ENCODE measurements at places on chromosomes 11 and 22.

DNA sequence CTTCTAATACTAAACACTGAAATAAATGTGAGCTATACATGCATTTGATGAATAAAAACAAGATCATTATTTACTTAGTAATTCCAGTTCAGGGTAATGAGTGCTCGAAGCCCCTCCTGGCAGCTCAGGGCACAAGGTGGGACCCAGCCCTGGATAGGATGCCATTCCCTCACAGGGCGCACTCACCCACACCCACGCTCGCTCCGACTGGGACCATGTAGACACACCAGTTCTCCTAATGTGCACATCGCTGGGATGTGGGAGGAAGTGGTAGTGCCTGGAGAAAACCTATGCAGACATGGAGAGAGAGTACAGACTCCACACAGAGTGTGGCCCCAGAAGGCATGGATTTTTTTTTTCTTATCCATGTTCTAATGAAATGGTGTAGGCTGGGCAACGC lies 44.5 kb upstream of the RASSF10 start:
- DNase-seq: no peak
- H3K27me3 ChIP-seq: peaks cover 4% of the 10 kb centered on the region
- no peak overlapping the region for H3K4me3 ChIP-seq
- no peaks in the 10 kb centered on the region for H3K4me1 ChIP-seq
- H3K36me3 ChIP-seq: no peaks in the 10 kb centered on the region

GRCh38 chr11:68843703-68844312 lies 2.1 kb upstream of the CPT1A start:
- H3K27ac ChIP-seq: peak overlapping the region; percentile 97
- peak; percentile 69 for DNase-seq
- H3K36me3 ChIP-seq: no peaks in the 10 kb centered on the region
- H3K27me3 ChIP-seq: peaks cover 5% of the 10 kb centered on the region
- peak overlapping the region; percentile 87 for H3K4me3 ChIP-seq
- peaks cover 39% of the 10 kb centered on the region for H3K4me1 ChIP-seq

DNA sequence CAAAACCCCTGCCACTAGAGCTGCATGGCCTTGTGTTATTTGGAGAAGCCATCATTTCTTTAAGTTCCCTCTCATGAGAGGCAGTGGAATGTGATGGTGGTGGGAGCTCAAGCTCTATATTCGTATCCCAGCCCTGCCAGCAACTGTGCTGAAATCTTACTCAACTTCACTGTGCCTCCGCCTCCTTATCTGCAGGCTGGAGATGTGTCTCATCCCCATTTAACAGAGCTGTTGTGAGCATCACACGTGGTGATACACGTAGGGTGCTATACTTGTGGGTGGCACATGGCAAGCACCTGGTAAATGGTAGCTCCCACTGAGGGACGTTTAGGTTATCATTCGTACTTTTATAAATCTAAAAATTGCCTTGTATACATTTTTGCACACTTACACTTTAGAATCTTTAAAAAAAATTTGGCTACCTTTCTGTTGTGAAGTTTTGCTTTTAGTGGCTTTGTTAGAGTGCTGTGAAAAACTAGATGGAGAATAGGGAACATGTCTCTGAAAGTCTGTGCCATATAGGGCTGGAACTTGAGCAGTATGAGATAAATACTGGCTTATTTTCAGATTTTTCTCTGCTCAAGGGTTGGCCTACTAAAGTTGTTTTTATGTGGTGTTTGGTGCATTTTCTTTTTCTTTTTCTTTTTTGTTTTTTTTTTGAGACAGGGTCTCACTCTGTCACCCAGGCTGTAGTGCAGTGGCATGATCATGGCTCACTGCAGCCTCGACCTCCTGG lies 23.2 kb downstream of the TNRC6B start:
- H3K4me3 ChIP-seq: no peak overlapping the region
- H3K27me3 ChIP-seq: no peaks in the 10 kb centered on the region
- H3K4me1 ChIP-seq: peaks cover 68% of the 10 kb centered on the region
- H3K36me3 ChIP-seq: peaks cover 20% of the 10 kb centered on the region
- H3K27ac ChIP-seq: peak overlapping the region; percentile 66
- no peak for DNase-seq

- DNase-seq: peak; percentile 51
- H3K4me1 ChIP-seq: no peaks in the 10 kb centered on the region
- no peak overlapping the region for H3K4me3 ChIP-seq
These were observed 52.2 kb downstream of the C22orf42 start for GRCh38 chr22:32106930-32107329.

GRCh38 chr11:86192519-86193257 lies 51.9 kb upstream of the EED start:
- H3K4me3 ChIP-seq: peak overlapping the region; percentile 70
- DNase-seq: no peak
- H3K36me3 ChIP-seq: peaks cover 5% of the 10 kb centered on the region

DNA sequence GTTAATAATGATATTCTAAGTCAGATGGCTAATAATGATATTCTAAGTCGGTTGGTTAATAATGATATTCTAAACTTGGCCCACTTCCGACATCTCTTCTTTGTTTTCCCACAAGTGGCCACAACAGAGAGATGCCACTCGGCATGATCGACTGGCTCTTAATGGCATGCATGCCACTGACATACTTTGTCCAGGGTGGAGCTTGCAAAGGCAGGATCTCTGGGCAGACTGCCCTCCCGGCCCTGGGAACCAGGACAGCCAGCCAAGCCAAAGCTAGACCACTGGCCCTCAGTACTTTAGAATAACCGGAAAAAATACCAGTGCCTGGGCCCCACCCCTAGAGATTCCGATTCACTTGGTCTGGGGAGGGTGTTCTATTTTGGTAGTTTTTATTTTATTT lies 78.1 kb downstream of the KIAA1671 start:
- H3K4me1 ChIP-seq: peaks cover 22% of the 10 kb centered on the region
- H3K27ac ChIP-seq: no peak overlapping the region
- no peak overlapping the region for H3K4me3 ChIP-seq
- no peaks in the 10 kb centered on the region for H3K27me3 ChIP-seq
- DNase-seq: no peak

- no peak overlapping the region for H3K27ac ChIP-seq
- no peak overlapping the region for H3K4me3 ChIP-seq
These were observed 64.1 kb downstream of the C11orf87 start for GRCh38 chr11:109486129-109486528.

DNA sequence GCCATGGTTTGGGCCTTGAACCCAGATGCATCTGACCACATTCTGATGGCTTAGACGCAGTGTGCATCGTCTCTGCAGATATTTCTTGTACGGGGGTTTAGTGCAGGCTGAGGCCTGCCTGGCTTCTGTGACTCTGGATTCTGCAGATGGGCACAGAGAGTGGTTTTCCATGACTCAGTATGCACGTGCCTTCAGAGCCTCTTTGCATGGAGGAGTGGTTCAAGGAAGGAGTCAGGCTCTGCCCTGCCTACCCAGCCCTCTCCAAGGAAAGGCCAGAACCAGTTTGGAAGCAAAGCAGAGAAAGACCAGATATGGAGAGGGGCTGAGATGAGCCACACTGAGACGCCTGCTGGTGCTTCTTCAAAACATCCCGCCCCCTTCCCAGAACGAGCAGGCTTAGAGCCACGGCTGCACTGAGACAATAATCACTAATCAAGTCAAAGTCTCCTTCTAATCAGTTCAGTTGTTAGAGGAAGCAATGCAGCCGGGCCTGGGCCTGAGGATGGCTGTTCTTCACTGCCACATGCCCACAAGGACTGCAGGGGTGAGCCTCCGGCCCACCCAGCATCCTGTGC lies 308.9 kb downstream of the NXPE2 start:
- DNase-seq: no peak
- no peaks in the 10 kb centered on the region for H3K4me1 ChIP-seq
- no peaks in the 10 kb centered on the region for H3K36me3 ChIP-seq
- H3K27me3 ChIP-seq: no peaks in the 10 kb centered on the region
- no peak overlapping the region for H3K4me3 ChIP-seq
- no peak overlapping the region for H3K27ac ChIP-seq

- H3K4me3 ChIP-seq: no peak overlapping the region
- H3K36me3 ChIP-seq: peaks cover 24% of the 10 kb centered on the region
- H3K27me3 ChIP-seq: no peaks in the 10 kb centered on the region
- DNase-seq: no peak
- no peak overlapping the region for H3K27ac ChIP-seq
These were observed 3.9 kb downstream of the ENDOD1 start for GRCh38 chr11:95093548-95093947.

DNA sequence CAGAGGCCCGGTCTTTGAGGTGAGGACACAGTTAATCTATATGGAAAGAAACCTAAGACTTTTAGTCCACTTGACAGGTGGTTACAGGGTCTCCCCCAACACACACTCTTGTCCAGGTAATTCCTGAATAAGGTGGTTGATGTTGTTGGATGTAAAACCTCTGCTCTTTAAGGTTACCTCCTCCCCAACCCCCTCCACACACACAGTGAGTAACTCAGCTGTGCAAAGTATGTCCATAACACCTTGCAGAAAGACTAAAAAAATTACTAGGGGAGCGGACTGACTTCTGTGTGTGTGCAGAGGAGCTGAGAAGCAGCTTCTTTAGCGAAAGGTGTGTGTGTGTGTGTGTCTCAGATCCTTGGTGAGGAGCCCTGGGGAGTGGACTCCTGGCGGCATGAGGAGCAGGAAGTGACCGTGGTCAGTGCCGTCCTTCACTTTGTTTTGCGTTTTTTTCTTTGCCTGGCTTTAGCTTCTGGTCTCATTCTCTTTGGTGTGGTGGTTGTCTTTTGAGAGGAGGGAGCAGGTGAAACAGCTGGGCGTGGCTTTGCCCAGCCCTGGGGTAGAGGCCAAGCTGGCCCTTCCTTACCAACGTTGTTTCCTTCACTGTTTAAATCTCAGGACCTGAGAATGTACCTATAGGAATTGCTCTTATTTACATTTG lies 1.7 kb downstream of the ZBED4 start:
- peaks cover 8% of the 10 kb centered on the region for H3K36me3 ChIP-seq
- DNase-seq: no peak
- peaks cover 45% of the 10 kb centered on the region for H3K4me1 ChIP-seq

DNA sequence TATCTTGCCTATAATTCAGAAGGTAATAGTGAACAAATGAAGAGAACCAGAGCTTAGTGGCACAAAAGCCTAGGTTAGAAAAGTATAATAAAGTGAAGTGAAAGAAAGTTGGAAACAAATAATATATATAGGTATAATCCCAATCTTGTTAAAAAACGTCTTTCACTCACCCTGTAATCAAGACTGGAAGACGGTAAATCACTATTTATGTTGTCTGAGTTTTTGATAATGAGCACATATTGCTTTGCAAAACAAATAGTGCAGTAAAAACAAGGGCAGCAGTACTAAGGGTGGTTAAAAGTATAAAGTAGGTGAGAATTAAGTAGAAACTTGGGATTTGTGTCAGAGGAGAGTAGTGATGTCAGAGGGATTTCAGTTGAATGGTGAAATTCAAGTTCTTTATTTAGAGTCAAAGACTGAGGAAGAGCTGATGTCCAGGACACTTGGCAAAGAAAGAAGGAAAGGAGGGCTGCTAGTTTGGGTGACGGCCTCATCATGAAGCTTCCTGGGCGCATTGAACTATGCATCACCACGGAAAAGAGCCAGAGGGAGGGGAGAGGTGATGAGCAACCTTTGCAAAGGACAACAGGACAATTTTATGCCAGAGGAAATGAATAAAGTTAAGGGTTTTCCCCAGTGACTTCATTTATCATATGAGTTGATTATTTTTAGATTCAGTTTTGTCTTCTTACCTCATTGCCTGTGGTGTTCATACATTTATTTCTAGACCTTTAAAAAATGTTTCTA lies 11.4 kb downstream of the NCAM1 start:
- no peaks in the 10 kb centered on the region for H3K36me3 ChIP-seq
- DNase-seq: no peak
- no peak overlapping the region for H3K27ac ChIP-seq
- H3K4me1 ChIP-seq: no peaks in the 10 kb centered on the region
- no peak overlapping the region for H3K4me3 ChIP-seq

- peaks cover 3% of the 10 kb centered on the region for H3K27me3 ChIP-seq
- no peaks in the 10 kb centered on the region for H3K4me1 ChIP-seq
- H3K4me3 ChIP-seq: no peak overlapping the region
- H3K27ac ChIP-seq: no peak overlapping the region
- no peaks in the 10 kb centered on the region for H3K36me3 ChIP-seq
These were observed 99.8 kb downstream of the CEP164 start for GRCh38 chr11:117427356-117427874.

DNA sequence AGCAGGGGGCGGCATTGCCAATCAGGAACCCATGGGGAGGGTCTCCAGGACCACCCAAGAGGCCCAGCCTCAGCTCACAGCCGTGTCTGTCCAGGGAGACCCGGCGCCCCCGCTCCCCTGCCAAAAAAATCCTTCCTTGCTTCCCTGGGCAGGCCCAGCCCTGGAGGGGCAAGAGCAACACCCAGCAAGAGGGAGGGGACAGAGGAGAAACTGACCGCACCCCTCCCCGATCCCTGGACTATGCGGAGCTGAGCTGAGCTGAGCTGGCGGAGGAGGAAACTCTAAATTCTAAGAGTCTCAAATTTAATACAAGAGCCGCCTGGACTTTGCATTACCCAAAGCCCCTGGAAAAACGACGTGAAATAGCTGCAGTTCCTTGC lies 52.0 kb upstream of the SHISAL1 start:
- H3K4me3 ChIP-seq: no peak overlapping the region
- DNase-seq: no peak
- H3K27ac ChIP-seq: no peak overlapping the region
- H3K36me3 ChIP-seq: no peaks in the 10 kb centered on the region
- no peaks in the 10 kb centered on the region for H3K27me3 ChIP-seq
- H3K4me1 ChIP-seq: no peaks in the 10 kb centered on the region

DNA sequence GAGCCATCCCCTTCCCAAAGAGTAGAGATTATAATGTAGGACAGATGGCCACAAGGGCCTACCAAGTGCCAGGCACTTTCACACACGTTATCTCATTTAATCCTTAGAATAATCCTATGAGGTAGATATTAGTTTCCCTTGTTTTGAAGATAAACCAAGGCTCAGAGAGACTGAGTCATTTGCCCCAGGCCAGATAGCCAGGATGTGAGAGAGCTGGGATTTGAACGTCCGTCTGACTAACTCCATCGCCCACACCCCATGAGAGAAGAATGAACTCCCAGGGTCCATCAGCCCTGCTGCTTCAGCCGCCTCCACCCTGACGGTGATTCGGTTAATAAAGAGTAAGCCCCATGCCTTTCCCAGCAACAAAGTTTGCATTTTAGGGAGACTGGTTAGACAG lies 10.7 kb downstream of the PRG3 start:
- no peaks in the 10 kb centered on the region for H3K27me3 ChIP-seq
- no peaks in the 10 kb centered on the region for H3K36me3 ChIP-seq
- DNase-seq: no peak

GRCh38 chr11:121063728-121064127 lies 37.3 kb upstream of the TECTA start:
- no peak for DNase-seq
- H3K4me3 ChIP-seq: no peak overlapping the region
- no peak overlapping the region for H3K27ac ChIP-seq
- no peaks in the 10 kb centered on the region for H3K27me3 ChIP-seq

GRCh38 chr11:19307498-19307897 lies 66.8 kb upstream of the E2F8 start:
- H3K27me3 ChIP-seq: peaks cover 6% of the 10 kb centered on the region
- no peak overlapping the region for H3K4me3 ChIP-seq
- no peak overlapping the region for H3K27ac ChIP-seq
- no peak for DNase-seq

GRCh38 chr11:45051621-45052020 lies 94.8 kb upstream of the PRDM11 start:
- no peaks in the 10 kb centered on the region for H3K4me1 ChIP-seq
- no peaks in the 10 kb centered on the region for H3K36me3 ChIP-seq
- no peaks in the 10 kb centered on the region for H3K27me3 ChIP-seq
- no peak for DNase-seq
- H3K27ac ChIP-seq: no peak overlapping the region

- no peak for DNase-seq
- H3K27ac ChIP-seq: peak overlapping the region; percentile 92
- peaks cover 28% of the 10 kb centered on the region for H3K36me3 ChIP-seq
- H3K4me3 ChIP-seq: no peak overlapping the region
These were observed 1.6 kb downstream of the SESN3 start for GRCh38 chr11:95229199-95229992.

GRCh38 chr11:36635066-36635862 lies 37.2 kb upstream of the RAG2 start:
- H3K36me3 ChIP-seq: no peaks in the 10 kb centered on the region
- no peaks in the 10 kb centered on the region for H3K27me3 ChIP-seq
- no peak overlapping the region for H3K4me3 ChIP-seq
- H3K4me1 ChIP-seq: no peaks in the 10 kb centered on the region

Measured in activated CD4-positive, alpha-beta T cell treated with anti-CD3 and anti-CD28 coated beads, Interleukin-2, amount 10 ng/mL, durations not matched to agents 7 days and 5 days (primary cell).